ENCODE measurements at places on chromosomes 2 and 18.

- DNase-seq: peak; percentile 21
These were observed 75.1 kb upstream of the MAP4K4 start for GRCh38 chr2:101622210-101623030.

- no peak for DNase-seq
These were observed 80.0 kb downstream of the SOWAHC start for GRCh38 chr2:109694190-109694589.

DNA sequence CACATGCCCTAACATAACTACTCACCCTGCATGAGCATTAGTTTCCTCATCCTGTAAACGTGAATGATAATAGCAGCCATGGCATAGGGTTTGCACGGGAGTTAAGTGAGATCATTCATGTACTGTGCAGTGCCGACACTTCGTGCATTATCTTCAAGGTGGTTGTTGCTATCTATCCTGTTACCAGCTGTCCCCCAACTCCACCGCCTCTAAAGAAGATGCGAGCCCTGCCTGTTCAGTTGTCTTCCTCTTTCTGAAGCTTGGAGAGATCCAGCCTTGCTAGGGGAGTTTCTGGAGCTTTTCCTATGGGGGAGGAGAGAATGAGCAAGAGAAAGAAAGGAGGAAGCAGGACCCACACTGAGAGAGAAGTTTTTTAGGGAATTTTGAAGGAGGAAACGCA lies 34.4 kb downstream of the YPEL5 start:
- DNase-seq: no peak

DNA sequence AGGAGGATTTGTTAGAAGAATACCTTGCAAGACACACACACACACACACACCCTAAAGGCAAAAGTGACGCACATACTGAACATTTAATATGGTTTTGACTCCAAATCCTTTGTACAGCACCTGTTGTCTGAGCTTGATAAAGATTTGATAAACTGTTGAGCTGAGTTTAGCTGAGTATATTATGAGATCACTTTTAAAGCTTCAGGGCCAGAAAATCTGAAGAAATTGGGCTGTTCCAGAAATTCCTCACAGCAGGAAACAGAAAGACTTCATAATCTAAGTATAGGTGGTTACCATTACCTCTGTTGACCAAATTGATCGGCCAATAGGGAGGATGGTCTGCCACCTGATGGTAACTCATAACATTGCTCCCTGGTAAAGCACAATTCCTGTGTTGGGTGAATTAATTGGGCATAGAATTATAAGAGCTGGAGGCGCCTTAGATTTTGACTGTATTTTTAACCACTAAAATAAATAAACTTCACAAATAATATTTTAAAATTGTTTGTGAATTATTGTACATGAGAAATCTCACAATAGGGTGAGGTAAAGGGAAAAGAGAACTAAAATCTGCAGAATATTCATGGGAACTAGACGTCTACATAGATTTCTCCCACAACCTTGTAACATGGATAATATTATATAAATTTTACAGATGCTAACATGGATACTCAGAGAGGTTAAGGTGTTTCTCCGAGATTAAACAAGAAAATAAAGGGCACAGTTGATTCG lies 21.8 kb upstream of the RPIA start:
- DNase-seq: peak; percentile 37

GRCh38 chr2:70440621-70441020 lies 113.0 kb downstream of the TGFA start:
- DNase-seq: peak; percentile 58

GRCh38 chr2:235467588-235467987 lies 26.3 kb upstream of the AGAP1 start:
- no peak for DNase-seq

DNA sequence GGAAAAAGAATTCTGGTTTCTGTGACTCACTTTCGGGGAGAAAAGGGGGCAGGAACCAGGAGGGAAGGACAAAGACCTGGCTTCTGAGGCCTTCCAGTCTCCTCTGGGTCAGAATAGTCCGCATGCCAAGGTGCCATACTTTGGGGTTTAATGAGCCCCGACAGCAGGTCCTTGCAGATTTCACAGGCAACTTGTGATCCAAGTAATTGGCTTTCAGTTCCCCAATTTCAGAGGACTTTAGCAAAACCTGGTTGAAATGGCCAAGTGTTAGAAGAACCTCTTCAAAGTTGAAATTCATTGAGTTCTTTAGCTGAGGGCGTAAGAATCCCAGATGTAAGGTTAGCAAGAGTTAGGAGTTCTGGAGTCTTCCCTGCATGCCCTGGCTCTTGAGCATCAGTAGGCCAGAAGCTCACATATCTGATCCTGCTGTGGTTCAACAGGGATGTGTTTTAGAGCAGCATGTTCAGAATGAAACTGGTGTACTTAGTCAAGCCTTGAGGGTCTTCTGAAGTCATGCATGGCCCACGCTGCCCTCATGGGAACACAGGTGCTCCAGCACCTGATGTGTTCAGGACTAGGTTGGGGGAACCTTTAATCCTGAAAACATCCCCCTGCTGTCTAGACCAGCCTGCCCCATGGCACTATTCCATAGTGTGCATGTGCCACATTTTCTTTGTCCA lies 143.0 kb downstream of the NUP35 start:
- no peak for DNase-seq

DNA sequence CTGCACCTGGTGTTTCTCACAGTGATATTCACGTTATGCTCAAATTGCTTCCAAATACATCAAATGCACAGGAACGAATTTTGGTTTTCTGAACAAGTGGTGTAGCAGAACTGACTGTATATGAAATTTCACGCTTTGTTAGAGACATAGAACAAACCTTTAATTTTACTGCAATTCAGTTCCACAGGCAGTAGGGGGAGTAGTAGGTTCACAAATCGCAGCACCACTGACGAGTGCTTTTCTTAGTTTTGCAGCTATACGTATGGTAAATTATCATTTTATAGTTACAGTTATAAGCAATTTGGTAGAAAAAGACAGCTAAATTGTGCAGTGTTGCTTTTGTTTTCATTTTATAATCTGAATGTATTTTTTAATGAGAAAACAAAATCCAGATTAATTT lies 113.3 kb downstream of the KIAA1328 start:
- DNase-seq: no peak

DNA sequence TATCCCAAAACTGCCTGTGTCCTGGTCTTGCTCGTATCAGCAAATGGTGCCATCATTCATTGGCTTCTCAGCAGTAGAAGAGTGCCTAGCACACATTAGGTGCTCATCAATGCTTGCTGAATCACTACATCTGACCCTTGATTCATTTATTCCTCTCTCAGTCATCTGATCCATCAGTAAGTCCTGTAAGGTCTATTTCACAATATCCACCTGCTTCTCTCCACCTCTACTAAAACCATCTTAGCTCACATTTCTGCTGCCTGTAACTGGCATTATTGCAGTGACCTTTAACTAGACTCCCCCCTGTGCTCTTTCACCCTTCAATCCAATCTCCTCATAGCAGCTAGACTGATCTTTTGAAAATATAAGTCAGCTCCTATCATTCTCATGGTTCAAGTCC lies 387.6 kb upstream of the SPRED2 start:
- no peak for DNase-seq

DNA sequence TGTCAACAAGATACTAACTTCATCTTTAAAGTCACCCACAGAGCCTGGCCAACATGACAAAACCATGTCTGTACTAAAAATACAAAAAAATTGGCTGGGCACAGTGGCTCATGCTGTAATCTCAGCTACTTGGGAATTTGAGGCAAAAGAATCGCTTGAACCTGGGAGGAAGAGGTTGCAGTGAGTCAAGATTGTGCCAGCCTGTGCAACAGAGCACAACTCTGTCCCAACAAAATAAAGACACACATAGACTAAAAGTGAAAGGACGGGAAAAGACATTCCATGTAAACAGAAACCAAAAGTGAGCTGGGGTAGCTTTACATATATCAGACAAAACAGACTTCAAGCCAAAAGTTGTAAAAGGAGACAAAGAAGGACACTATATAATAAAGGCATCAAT lies 34.8 kb downstream of the USP34 start:
- no peak for DNase-seq

GRCh38 chr18:63065172-63065571 lies 254.4 kb downstream of the BCL2 start:
- no peak for DNase-seq

- no peak for DNase-seq
These were observed 1.4 kb upstream of the SOX11 start for GRCh38 chr2:5690718-5691220.

DNA sequence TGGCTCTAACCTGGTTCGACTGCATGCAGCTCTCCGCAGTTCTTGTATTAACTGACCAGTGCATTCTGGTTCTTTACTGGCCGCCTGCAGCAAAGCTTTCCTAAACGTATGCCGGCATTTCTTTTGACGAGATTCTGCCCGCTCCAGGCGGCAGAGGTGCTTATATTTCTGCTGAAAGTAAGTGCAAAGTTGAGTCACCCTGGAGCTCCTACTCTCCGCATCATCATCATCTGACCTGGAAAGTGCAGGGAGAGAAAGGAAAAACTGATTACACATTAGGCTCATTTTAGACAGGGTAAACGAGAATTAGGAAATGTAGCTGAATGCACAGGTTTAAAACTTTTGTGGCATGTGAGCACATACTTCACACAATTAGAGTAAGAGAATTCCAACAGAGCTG lies 57.9 kb downstream of the INO80D start:
- DNase-seq: no peak
